Activated CD8-positive, alpha-beta memory T cell treated with anti-CD3 and anti-CD28 coated beads for 4 hours (primary cell): ENCODE measurements at places on chromosomes 11 and 22.

- DNase-seq, result no peak
These were observed 24.0 kb downstream of the KCNJ5 start for GRCh38 chr11:128915149-128915521.

- DNase-seq, result no peak
These were observed 293.9 kb upstream of the NARS2 start for GRCh38 chr11:78868563-78868962.

GRCh38 chr22:20247010-20247505, 21.1 kb downstream of the RTN4R start:
- no peak for DNase-seq

DNA sequence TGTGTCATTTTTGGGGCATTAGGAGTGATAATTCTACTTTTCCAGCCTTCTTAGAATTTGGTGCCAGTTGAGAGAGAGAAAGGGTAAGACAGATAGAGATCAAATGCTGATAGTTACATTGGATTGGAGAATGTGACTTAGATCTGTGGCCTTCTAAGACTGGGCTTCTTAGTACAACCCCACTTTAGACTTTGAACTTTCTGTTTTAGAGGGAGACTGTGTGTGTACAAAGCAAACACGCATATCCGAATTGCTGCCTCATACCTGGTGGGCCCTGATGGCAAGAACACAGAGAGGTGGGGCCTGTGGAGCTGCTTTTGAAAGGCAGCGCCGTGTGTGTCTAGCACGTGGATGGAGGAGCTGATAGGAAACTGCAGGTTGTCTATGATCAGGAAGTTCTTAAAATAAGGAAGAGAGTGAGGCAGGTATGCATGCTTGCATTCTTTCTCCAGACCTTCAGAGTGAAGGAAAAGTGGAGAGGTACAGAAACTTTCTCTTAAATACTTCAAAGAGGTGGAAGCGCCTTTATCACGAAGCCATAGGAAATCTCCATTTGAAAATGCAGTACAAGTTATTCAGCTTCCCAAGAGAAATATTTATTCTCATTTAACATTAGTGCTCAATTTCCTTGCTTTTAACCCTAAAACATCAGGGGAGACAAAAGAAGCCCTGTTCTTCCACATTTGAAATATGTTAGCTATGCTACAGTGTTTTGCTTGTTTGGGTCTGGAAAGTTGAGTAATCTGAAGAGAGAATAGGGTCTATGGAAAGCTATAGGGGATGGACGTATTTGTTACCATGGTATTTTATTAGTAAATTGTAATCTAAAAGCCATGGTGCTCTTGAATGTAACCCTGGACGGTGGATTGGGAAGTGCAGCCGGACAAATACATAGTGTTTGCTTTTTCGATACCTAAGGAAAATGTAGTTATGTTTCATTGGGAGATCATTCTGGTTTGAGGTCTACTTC, 13.7 kb downstream of the PDHX start:
- DNase-seq, result no peak

DNA sequence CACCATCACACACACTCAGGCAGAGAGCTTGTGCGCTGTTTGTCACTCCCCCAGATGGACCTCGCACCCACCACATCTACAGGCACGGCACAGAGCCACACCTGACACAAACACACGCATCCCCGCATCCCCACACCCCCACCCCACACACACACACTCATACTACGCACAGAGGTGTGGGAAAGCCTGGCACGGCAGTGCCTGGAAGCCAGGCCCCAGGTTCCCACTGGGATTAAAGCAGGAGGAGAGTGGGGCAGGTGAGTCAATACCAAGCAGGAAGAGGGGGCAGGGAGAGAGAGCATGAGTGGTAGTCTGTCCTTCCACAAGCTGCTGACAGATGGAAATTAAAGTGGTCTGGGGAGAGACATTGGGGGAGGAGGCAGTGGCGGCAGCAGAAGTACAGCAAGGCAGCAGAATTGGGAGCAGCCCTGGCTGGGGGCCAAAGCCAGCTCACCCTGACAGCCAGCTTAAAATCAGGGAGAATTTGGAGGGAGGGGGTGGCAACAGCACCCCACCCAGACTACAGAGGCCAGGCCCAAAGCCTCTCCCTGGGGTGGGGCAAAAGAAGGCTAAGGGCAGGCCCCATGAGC, 20.7 kb downstream of the TNKS1BP1 start:
- DNase-seq, result no peak

DNA sequence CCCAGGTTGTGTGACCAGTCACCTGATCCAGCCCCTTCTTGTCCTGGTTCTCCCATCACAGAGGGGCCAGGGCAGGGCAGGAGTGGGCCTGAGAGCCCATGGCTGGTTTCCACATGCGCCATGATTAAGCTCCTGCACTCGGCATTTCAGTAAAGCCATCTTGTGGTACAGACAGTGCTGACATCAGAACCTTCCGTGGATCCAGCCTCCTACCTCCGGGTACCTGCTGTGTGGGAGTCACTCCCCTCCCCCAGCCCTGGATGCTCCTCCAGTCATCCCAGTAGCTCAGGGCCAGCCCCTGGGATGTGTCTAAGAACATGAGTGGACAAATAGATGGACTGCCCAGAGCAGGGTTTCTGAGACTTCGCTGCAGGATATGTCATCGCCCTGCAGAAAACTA, 22.1 kb upstream of the MGAT3 start:
- no peak for DNase-seq

- no peak for DNase-seq
These were observed 23.3 kb upstream of the EIF3D start for GRCh38 chr22:36552289-36552688.

- DNase-seq, result no peak
These were observed 80.9 kb downstream of the ZNF280B start for GRCh38 chr22:22427542-22428065.

DNA sequence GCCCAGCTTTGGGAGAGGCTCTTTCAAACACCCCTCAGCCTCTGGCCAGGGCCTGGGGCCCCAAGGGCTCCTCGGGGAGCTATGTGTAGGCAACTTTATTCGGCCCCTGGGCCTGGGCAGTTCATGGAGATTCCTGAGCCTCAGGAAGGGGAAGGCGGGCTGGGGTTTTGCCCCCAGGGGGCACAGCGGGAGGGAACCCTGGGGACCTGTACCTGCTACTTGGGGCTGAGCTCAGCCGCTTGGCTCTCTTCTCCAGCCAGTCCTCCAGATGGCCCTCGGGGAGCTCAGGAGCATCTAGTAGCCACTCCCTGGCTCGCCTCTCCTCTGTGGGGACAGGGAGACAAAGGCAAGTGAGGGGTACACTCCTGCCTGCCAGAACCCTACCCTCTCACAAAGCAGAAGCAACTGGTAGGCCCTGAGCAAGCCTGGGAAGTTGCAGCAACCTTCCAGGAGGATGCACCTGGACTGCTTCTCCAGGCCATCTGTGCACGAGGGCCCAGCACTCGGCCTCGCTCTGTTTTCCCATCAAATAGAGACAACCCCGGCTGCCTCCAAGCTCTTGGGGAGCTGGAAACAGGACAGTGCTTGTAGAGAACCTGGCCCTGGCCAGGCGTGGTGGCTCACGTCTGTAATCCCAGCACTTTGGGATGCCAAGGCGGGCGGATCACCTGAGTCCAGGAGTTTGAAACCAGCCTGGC, 18.5 kb downstream of the CABP7 start:
- no peak for DNase-seq

GRCh38 chr22:20998411-20999336, 3.2 kb downstream of the THAP7 start:
- DNase-seq, result no peak

- DNase-seq, result no peak
These were observed 179.8 kb upstream of the MTMR2 start for GRCh38 chr11:96103721-96104120.

- no peak for DNase-seq
These were observed 17.1 kb upstream of the CSRP3 start for GRCh38 chr11:19218786-19219460.

- no peak for DNase-seq
These were observed 89.8 kb downstream of the PLEKHA7 start for GRCh38 chr11:16924462-16924825.

GRCh38 chr22:29039148-29039547, 22.5 kb downstream of the C22orf31 start:
- DNase-seq, result no peak

DNA sequence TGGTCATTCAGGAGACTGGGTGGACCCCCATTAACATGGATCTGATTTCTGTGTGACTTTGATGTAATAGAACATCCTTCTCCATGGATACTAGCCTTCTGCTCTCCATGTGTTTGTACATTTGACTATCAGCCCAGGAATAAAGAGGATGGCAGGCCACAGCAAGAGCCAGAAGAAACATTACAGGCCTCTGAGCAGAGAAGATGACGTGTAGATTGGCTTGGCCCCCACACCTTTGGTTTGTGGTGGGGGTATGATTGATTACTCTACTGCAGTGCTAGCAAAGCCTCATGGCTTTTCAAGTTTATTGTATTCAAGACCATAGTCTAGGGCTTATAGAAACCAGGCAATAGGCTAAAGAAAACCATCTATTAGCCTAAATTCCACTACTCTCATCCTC, 77.0 kb downstream of the GRAMD1B start:
- no peak for DNase-seq

GRCh38 chr11:76615950-76616349, 54.6 kb downstream of the LRRC32 start:
- DNase-seq, result no peak

GRCh38 chr11:104390651-104391050, 226.7 kb upstream of the PDGFD start:
- DNase-seq, result no peak

DNA sequence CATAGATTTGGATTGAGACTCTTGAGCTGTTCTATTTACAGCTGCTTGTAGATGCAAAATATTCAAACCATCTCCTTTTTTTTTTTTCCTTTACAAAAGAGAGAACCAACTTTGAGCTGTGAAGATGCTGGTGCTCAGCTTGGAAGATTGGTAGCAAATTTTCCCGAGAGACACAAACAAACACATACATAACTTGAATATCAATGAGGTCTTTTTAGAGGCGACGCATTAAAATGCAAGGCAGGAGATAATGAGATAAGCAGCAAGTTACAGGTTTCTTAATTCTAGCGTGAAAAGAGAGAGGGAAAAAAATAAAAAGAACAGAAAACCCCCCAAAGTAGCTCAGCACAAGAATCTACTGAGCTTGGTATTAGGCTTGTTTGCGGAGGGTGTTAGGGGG, 247.0 kb upstream of the SORL1-AS1 start:
- no peak for DNase-seq

- DNase-seq, result no peak
These were observed 114.6 kb downstream of the CEP164 start for GRCh38 chr11:117442049-117442868.

DNA sequence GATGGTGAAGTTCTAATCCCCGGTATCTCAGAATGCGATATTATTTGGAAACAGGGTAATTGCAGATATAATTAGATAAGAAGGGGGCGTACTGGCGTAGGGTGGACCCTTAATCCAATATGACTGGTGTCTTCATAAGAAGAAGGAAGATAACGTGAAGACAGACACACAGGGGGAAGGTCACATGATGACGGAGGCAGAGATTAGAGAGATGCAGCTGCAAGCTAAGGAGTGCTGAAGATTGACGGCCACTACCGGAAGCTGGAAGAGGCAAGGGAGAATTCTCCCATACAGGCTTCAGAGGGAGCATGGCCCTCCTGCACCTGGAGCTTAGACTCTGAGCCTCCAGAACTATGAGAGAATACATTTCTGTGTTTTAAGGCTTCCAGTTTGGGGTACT, 54.8 kb downstream of the MIAT start:
- DNase-seq, result no peak

- no peak for DNase-seq
These were observed 4.7 kb downstream of the LMF2 start for GRCh38 chr22:50502628-50503474.

DNA sequence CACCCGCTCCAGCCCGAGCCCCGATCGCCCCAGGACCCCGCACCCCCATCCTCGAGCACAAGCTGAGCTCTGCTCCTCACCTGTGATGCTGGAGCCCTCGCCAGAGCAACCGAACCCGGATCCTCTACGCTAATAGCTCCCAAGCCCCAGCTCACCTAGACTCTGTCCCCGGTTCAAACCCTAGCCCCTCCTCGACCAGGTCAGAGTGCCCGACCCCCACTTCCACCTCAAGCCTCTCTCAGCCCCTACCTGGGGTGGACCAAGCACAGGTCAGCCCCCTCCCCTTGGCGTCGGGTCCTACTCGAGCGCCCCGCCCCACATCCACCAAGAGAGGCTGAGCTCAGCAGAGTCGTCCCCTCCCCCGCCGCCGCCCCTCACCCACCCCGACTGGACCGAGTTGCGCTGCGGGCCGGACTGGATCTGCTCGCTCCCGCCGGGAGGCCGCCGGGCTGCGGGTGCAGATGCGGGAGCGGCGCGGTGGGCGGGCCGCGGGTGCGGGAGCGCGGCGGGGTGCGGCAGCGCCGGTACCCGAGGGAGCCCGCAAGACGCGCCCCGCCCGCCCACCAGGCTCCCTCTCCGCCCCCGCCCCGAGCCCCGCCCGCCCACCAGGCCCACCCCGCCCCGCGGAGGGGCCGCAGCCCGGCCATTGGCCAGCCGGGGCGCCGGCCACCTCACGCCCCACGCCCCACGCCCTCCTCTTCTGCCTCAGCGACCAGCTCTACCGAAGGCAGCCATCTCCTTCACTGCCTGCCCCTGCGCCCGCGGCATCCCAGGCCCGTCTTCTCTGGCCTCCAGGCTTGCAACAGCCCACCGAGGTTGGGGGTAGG, 577 bp upstream of the DKK3 start:
- no peak for DNase-seq

- DNase-seq, result no peak
These were observed 50.4 kb upstream of the NECTIN1 start for GRCh38 chr11:119779195-119780071.

GRCh38 chr11:20840341-20840740, 171.0 kb downstream of the NELL1 start:
- no peak for DNase-seq

DNA sequence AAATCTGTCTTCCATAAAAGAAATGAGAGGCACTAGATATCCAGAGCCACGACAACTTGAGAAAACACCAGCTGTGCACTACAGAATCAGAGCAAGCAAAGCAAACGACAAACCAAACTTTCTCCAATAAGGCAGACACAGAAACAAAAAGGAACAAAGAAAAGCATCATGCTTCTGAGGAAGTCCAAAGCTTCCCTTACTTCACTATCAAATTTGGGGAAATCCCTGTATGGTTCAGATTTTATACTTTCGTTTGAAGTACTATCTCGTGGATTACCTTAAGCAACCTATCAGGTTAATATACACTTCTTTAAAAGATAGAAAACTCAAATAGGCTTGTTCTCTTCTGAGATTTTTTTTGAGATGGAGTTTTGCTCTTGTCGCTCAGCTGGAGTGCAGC, 27.7 kb downstream of the ALG9 start:
- no peak for DNase-seq

- no peak for DNase-seq
These were observed 14.3 kb downstream of the TRIM22 start for GRCh38 chr11:5703741-5704536.
